Stimulated activated CD8-positive, alpha-beta memory T cell treated with anti-CD3 and anti-CD28 coated beads, Interleukin-7, amount 100 ng/mL, for 24 hours (primary cell): ENCODE measurements at places on chromosomes 7 and 10.

DNA sequence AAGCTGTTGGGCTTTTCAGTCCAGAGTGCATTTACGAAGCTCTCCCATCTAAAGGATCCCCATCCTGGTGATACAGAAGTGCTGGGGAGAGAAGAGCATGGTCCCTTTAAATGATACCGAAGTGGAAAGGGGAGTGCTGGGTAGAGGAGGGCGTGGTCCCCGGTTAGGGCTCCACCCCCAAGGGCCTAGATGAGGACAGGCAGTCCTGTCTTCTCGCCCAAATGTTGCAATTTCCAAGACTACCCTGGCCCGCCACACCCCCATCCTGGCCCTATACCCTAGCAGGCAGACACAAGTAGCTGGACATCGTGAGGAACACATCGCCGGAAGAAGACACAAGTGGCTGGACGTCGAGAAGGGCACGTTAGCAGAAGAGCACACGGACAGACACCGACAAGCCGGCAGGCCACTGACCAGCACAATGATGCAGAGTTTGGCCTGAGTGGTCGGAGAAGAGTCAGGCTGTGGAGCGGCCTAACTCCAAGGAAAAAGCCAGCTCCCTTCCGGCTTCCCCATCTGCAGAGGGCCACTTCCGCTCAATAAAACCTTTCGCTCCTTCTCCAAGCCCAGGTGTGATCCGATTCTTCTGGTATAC, 439.5 kb upstream of the NRP1 start:
- DNase-seq: no peak

- no peak for DNase-seq
Observed at GRCh38 chr7:127946111-127946510, 85.1 kb downstream of the LRRC4 start.

GRCh38 chr7:157310676-157311185, 26.1 kb upstream of the DNAJB6 start:
- DNase-seq: no peak

DNA sequence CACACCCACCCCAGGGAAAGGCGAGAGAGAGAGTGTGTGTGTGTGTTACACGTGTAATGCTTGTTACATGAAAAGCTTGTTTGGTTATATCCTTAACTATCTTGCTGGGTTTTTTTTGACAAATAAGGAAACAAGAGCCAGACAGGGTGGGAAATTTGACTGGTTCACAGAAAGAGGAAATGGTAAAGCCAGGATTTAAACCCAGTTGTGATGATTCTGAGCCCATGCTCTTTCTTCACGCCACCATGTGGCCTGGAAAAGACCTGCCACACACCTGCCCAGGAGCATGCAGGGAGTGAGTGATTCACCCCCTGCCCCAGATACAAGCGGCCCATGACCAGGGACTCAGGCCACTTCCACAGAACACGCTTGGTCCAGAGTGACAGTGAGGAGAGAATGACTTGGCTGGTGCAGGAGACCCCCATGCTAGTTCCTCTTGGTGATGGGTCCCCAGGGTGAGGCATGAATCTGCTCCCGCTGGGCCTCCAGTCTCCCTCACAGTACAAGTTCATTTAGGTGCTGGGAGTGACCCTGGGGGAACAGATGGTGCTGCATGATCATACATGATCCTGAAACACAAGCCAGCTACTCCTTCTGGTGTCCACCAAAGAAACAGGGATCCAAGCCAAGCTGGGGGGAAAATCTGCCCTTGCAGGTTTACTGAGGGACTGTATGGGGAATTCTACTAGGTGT, 21.0 kb upstream of the EIF5AL1 start:
- no peak for DNase-seq

DNA sequence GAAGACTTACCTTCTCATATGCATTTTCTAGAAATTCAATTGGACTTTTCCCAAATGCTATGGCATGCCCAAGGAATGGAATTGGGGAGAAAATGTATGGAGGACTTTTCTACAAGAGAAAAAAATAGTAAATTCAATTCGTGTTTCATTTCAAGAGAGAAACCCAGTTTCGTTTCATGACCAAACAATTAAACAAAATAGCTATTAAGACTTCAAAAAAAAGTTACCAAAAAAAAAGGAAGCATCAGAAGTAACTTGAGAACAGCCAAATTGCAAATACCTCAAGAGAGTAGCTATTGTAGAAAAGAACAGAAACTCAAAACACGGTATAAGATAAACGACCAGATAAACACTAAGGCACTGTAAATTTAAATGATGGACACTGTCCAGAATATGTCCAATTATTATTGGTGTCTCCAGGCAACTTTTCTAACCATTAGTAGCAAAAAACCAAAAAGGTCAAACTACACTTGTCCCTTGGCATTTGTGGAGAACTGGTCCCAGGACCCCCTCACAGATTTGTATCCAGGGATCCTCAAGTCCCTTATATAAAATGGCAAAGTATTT, 2.4 kb downstream of the CYP51A1 start:
- DNase-seq: no peak

DNA sequence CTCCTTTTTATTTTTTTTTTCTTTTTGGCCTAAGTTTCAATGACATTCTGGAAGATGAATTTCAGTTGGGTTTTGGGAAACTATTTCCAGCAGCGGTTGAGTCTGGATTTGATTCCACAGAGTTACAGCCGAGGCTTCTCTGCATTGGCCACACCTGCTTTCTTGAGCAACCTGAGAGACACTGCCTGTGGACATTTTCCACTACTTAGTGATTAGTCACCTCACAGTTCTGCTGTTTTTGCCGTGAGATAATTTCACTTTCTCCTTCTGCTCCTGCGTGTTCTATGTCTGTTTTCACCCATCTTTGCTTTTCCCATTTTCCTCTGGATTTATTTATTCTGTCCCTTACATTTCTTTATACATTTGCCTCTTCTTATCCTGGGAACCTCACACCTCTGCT, 243.0 kb downstream of the BICC1 start:
- no peak for DNase-seq

DNA sequence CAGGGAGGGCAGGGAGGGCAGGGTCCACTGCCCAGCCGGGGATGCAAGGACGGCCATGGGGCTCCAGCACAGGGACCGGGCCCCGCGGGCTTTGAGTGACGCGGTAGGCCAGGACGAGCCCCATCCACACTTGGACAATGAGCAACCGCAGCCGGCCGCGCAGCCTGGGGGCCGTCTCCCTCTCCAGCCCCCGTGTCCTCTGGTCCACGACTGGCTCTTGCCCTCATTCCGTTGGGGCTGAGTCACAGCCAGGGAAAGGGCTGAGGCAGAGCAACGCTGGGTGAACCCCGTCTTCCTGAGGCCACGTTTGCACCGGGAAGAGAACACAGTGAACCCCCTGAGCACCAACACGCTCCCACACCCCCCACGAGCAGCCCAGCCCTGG, 23.7 kb downstream of the SHH start:
- DNase-seq: no peak

DNA sequence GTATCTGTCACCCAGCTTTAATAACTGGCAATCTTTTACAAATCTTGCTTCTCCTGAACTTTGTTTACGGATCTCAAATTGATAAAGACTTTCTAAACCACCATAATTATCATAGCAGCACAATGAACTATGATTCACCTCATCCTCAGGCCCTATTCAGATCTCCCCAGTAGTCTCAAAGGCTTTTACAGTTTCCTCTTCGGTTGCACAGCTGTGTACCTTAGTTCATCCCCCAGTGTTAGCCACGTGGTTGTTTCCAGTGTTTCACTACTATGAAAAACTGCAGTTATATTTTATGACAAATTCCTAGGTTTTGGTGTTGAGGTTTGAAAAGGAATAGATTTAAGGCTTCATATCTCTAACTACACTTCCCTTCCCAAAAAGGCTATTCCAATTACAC, 24.9 kb downstream of the PAXIP1 start:
- DNase-seq: no peak

DNA sequence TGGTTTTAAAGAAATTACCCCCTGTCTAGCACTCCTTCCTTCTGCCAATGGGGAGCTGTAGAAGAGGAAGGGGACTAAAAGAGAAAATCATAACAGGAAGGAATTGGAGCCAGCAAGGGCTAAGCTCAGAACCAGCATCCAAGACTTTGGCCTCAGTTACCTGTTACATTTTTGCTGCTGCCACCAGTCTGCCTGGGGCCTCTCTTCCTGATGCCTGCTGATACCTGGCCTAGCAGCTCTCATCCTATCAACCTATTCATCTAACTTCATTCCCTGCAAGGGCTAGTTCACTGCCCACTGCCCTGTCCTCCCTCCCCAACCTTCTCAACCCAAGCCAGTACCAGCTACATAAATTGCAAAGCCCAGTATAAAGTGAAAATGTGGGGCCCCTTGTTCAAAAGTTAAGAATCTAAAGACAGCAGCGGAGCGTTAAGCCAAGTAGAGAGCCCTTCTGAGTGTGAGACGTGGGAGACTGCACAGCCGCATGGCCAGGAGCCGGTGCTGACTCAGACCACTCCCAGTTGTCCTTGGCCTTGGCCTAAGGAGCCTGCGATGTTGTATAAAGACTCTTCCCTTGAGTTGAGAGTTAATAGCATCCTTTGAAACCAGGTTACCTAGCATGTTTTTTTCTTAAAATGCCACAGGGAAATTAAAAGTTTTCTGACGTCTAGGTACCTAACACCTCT, 13.2 kb upstream of the AOC1 start:
- no peak for DNase-seq

- DNase-seq: no peak
Observed at GRCh38 chr10:88383276-88383675, 199.8 kb downstream of the RNLS start.

DNA sequence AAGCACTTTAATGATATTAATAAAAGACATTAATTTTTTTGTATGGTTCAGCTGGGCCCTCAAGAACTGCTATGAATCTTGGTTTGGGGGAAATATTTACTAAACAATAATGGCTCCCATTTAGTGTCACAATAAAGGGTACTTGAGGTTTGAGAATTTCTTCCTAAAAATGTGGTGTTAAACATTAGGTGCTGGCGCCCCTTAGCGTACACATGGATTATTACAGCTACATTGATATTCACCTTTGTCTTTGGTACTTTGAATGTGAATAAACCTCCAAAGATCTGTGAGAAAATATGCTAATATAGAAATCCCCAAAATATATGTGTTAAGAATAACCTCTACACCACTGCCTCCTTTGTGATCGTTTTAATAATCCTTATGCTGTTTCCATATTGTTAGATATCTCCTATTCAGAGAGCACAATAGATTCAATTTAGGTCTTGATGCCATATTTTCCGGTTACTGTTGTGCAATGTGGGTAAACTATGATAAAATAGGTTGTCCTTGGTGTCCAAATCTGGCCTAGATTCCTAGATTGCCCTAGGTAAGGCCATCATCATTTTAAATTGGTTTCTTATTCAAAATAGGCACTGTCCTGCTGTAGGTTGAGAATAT, 161.8 kb upstream of the CACNA2D1 start:
- DNase-seq: no peak

DNA sequence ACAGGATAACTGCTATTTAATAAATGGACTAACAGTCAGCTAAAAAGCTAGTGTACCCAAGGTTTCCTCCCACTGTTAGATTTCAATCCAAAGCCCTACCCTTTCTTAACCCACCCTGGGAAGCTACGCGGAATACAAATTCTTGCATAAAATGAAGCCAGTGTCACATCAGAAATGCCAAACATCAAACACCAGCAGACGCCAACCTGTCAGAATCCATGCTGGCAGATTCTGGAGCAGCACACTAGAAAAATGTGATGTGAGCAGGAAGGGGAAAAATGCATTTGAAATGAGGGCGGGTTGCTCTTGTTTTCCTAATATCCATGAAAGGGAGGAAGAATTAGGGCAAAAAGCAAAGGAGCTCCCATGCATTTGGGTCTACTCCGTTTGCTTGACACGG, 16.1 kb upstream of the JCAD start:
- DNase-seq: no peak

GRCh38 chr10:31765541-31765940, 163.1 kb downstream of the ARHGAP12 start:
- no peak for DNase-seq

DNA sequence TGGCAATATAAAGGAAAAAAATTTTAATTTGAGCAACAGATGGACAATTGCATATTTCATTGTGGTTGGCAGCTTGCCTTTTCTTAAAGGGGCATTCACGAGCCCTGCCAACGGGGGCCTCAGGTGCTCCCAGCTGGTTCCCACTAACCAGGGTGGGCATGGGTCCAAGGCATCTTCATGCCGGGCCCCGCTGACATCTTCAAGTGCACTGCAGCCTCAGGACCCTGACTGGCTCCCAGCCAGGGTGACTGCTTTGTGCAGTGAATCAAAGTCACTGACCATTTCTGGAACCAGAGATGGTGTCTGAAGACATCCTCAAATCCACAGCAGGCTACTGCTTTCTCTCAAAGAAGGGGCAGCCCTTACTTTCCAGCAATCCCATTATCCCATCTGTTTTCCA, 275.2 kb upstream of the MGMT start:
- no peak for DNase-seq

- no peak for DNase-seq
Observed at GRCh38 chr10:109987452-109988211, 20.2 kb upstream of the ADD3 start.

GRCh38 chr10:45379891-45380540, 6.0 kb downstream of the ALOX5 start:
- no peak for DNase-seq

DNA sequence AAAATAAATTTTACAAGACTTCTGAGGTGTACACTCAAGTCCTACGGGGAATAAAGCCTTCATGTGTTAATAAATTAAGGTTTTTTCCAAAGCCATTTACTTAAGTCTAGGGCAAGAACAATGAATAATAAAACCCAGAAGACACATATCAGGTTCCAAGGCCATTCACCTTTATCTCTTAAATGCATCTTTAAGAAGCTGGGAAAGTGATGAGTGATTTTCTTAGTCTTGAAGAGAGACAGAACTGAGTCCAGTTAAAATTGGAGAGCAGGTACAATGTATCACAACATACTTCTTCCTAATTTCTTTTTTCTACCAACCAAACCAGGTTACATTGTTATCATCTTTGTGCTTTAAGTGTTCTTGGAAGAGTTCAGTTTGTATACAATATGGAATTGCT, 189.5 kb downstream of the RAPGEF5 start:
- DNase-seq: no peak

DNA sequence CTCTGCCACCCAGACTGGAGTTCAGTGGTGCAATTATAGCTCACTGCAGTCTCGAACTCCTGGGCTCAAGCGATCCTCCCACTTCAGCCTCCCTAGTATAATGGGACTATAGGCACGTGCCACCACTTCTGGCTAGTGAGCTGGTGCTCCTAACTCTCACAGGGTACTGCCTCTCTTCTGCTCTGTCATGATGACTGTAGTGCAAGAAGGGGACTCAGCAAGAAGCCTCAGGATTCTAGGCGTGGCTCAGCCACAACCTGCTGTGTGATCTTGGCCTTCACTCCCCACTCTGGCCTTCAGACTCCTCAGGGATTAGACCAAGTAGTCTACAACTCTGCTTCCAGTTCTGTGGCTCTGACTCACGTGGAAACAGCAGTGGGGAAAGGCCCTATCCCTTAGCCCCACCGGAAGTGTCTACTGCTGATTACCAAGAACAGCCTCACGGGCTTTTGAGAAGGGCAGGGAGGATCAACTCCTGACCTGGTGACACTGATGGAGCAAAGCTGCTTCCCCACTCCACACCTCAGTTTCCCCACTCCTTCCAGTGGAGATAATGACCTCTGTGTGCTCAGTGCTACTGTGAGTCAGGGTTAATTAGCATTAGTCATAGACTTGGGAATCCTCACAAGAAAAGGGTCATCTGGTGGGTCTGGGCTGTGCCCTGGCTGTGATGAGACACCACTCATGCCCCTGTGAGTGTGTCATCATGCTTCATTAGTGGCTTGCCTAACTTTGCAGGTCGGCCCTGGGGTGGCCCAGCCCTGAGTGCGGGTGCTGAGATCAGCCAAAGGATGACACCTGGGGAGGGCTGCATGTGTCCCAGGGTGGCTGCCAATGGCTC, 41.1 kb downstream of the ZC3HC1 start:
- DNase-seq: no peak

GRCh38 chr7:39971924-39972323, 21.9 kb downstream of the CDK13 start:
- no peak for DNase-seq
